BJ (cell line): ENCODE measurements at places on chromosomes 5 and 9. TPM values are rescaled to one million over a fixed set of nuclear protein-coding genes. Genes with fewer than 3 reads are reported as not detected.

PLAC8L1 gene
- 0.33 TPM in 2 replicates for polyA plus RNA-seq

PHF24 gene
- polyA plus RNA-seq = 0.02 and 0.09 TPM in 2 replicates

CAVIN4 gene
- polyA plus RNA-seq = 0.21 and 0.28 TPM in 2 replicates

CARTPT gene
- polyA plus RNA-seq = not detected in 2 replicates

PCDHA10 gene
- polyA plus RNA-seq = 0.02 TPM in 2 replicates

TSLP gene
- 0.05 and 0.22 TPM in 2 replicates for polyA plus RNA-seq

SAXO1 gene
- not detected in 2 replicates for polyA plus RNA-seq

PCDHB16 gene
- 0.21 and 0.32 TPM in 2 replicates for polyA plus RNA-seq

SPEF2 gene
- 4.0 and 5.8 TPM in 2 replicates for polyA plus RNA-seq

ARL14EPL gene
- not detected in 2 replicates for polyA plus RNA-seq

ARL10 gene
- polyA plus RNA-seq = 3.2 and 4.8 TPM in 2 replicates

LCN1 gene
- polyA plus RNA-seq = not detected in 2 replicates

MCC gene
- polyA plus RNA-seq = 2.3 TPM in 2 replicates
